ENCODE measurements at places on chromosomes 12 and 14.

DNA sequence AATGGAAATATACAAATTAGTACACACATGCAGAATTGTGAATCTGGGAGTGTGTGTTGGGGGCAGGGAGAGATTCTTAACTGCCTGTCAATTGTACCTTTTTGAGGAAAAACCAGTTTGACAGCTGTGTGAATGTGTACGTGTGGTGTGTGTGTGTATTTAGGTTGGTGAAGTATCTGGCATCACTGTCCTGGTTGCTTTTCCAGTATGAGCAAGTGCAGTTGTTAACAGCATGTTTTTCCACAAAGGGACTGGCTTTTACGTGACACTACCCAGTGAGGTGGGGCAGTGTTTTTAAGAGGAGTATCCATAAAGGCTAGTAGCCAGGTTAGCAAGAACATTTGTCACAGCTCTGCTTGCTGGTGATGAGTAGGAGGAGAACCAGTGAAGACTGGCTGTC, 56.1 kb downstream of the DAAM1 start:
- no peak for DNase-seq

GRCh38 chr14:65860956-65861611, 448.6 kb downstream of the FUT8 start:
- DNase-seq: no peak

DNA sequence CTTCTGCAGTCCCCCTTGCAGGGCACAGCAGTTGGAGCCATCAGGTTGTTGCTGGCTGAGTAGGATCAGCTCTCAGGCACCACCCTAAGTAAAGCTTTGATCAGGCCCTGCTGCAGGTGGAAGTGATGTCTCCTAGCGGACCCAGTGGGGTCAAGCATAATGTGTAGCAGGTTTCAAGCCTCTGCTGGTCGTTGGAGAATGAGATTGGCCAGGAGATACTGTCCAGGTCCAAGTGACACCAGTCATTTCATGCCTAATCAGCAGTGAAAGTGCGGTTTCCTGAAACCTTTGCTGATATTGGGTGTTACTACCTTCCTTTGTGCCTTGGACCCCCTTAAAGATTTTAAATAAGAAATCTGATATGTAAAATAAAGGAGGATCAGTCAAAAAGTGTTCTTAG, 72.6 kb downstream of the SUSD6 start:
- no peak for DNase-seq

DNA sequence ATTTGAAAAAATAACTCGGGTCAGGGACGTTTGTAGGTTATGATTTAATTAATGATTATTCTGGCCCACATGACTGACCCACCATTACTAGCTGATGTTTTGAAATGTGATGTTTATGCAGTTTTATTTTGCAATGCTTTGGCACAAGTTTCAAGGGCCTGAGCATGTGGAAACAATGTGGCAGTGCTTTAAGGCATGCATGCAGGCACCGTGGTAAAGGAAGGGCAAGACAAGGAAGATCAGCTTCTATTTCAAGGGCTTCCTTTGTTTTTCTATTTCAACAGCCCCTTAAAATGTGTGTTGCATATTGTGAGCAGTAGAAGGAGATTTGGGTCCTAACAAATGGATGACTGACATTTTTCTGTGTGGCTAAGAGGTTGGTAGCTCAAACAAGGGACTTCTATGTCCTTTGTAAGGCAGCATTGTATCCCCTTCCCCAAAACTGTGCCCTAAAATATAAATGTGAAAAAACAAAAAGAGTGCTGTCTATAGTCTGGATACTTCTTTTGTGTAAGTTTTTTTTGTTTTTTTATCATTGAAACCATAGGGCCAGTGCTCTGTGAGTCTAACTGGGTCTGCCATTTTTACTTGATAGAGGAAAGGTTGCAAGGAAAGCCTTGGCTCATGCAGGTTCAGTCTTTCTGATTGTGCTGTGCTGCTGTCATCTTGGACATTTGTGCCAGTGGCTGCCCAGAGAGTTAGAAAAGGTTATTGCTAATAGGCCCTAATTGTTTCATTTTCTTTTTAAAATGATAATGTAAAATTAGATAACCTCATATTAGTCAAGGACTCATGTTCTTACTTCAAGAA, 103.5 kb downstream of the FGD4 start:
- DNase-seq: no peak

DNA sequence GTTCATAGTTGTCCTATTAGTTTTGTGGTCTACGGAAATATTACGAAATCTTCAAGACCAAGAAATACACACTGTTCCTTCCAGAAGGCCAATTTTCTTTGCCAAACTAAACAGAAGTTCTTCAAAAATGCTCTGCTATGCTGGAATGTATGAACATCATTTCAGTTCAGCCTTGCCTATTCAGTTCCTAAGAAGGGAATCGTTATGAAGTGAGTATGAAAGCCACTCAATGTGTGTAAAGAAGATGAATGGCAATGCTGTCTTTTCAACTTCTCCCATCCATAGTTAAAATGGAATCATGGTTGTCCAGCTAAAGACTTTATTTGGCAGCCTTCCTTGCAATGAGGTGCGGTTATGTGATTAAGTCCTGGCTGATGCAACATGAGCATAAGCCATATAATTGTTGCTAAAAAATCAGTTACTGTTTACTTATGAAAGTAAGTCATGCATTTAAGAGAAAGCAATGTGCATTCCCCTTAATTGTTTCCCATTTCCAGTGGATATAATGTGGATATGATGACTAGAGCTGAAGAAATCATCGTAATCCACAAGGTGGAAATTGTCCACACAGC, 73.8 kb upstream of the PTPRR start:
- DNase-seq: peak; percentile 59

GRCh38 chr12:105204916-105205315, 31.1 kb downstream of the APPL2 start:
- DNase-seq: no peak

- DNase-seq: no peak
Observed at GRCh38 chr12:53179687-53180219, 769 bp upstream of the ZNF740 start.

DNA sequence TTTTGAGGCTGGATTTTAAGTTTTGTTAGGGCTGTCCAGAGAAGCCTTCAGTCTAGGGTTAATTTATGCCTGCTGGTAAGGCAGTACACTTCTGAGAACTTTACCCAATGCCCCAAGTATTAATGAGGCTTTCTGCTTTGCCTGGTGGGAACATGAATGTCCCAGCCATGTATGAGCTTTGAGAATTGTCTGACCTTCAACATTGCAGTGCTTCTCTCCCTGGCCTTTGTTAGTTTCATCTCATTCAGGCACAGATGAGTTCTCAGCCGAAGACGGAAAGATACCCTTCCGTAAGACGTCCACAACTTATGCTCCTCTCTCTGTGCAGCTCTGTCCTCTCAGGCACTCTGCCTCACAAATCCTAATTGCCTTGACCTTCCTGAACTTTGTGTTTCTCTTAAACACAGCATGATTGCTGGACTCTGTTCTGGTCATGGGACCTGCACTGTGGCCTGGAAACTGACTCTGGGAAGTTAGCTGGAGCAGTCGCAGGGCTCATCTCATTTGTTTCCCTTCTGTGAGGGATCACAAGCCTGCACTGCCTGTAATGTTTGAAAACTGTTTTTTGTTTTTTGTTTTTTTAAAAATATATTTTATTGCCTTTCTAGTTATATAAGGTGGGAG, 15.7 kb downstream of the CHPT1 start:
- no peak for DNase-seq

- DNase-seq: no peak
Observed at GRCh38 chr12:24008166-24008565, 58.7 kb upstream of the SOX5 start.

DNA sequence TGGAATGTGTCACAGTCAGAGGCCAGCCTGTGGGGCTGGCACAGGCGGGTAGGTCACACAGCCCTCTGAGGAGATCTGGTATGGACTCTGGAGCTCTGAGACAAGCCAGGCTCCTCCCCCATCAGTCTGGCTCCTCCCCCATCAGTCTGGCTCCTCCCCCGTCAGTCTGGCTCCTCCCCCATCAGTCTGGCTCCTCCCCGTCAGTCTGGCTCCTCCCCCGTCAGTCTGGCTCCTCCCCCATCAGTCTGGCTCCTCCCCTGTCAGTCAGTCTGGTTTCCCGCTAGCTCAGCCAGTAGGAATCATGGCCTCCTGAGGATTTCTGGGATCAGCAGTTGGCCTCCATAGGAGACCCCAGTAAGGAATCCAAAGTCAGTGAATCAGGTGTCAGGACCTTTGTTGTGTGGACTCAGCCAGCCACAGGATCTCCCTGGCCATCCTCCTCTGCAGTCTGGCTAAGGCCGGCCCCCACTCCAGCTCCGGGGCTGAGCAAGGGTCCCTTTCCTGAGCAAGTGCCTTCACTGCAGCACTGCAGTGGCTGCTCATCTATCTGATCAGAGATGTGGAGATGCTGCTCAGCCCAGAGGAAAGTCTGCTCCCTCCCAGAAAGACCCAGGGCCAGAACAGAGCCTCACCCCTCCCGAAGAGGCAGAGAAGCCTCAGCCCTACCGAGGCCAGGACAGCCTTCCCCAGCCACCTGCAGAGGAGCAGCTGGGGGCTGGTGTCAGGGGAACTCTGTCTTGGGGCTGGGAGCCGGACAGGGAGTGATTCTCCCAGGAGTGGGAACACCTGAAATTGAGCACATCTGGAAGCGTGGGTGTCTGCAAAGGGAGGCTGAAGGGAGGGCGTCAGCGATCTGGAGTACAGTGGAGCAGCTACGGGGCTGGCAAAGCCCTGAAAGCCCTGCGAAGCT, 35.7 kb downstream of the IQSEC3 start:
- DNase-seq: no peak
